ENCODE measurements at places on chromosomes 6 and 20.

DNA sequence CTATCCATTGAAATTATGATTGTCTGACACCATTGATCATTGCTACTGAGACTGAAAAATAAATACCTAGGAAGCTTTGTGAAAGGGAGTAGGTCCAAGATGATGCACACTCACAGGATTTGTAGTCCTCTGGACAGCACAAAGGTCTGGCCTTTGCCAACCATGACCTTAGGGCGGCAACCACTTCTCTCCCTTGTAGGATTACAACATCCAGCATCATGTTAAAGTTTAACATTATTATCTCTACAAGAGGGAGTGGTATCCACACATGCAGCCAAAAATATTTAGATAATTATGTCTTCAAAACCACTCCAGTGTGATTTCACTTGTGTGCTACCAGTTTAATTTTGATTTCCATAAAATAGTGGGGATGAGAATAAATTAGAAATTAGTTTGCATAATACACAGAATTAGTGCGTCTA is 51.1 kb upstream of the NHSL1 start:
- no peak for DNase-seq

DNA sequence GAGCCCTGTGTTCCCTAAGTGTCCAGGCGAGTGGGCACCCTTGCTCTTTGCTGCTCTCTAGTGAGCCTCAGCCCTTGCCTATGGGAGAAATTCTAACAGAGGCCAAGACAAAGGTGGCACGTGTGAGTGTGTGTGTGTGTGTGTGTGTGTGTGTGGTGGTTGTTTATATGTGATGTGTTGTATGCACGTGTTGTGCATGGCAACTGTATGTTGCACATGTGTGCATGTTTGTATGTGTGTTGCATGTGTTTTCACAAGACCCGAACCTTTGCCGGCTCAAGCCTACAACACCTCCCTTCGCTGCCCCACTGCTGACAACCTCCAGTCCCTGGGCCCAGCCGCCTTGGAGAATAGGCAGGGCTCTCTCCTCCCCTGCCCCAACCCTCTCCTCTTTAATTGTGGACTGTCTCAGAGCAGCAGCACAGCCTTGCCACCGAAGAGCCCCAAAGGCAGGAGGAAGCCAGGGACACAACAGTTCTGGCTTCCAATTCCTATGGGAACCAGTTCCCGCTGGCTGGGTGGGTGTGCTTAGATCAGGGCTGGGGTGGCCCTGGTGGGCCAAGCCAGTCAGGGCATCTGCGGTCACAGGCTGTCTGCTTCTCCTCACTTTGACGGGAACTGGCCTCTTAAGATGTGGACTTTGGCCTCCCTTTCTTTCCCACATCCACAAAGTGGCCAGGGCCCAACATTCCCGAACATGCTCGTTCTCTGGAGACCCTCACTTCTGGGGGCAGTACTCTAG is 2.7 kb downstream of the KCNK16 start:
- DNase-seq: no peak

- DNase-seq: no peak
Measured at GRCh38 chr20:62032609-62033368, 32.9 kb downstream of the TAF4 start.

GRCh38 chr20:61935926-61936700 is 129.6 kb downstream of the TAF4 start:
- DNase-seq: no peak

- no peak for DNase-seq
Measured at GRCh38 chr20:37356387-37356786, 10.4 kb downstream of the SRC start.

DNA sequence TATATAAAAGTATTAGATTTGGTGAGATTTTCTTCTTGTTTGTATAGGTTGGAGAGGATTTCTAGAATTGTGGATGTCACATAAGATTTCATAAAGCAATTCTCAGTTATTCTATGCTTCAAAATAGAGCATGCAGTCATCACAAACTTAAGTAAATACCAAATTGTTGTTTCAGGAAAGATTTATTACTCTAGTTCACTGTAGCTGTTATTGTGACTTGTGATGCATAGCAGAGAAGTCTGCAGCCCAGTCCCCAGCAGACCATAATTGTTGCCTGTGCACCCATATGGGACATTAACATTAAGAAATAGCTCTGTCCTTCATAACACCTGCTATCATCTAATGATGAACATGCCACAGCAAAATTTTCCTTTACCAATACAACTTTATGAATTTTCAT is 228.0 kb upstream of the FAM83B start:
- DNase-seq: no peak

GRCh38 chr6:107075951-107076381 is 39.3 kb downstream of the BEND3 start:
- no peak for DNase-seq

DNA sequence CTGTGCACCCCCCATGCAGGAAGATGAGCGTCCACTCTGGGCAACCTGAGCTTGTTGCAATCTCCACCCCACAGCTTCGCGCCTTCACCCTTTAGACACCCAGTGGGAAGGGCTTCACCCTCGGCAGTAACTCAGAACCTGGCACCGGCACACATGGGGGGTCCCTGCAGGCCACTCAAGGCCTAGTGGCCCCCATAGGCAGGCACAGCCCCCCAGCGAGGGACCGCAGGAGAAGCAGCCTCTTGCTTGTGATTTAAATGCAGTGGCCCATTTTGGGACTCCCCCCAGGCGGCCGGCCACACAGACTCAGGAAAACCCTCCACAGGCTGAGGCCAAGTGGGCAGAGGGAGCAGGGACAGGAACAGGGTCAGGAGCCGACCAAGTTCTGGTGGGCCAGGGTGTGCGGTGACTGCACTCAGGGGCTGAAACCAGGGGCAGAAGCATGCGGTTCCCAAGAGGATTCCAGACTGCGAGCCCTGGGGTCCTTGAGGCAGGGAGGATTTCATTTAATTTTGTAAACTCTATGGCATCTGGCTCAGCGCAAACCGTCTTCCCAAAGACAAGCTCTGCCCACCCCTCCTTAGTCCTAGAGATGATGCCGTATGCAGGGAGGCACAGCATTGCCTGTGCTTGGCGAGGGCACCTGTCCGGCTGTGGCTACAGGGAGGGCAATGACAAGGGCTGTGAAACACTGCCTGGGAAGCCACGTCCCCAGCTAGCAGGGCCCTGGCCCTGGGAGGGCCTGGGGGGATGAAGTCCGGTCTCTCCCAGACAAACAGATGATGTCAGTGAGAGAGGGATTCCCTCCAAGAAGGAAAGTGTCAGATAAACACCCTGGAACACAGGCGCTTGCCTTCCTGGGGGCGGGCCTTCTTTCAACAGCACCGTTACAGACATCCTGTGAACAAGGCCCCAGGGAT is 52.9 kb upstream of the GPR31 start:
- DNase-seq: no peak

DNA sequence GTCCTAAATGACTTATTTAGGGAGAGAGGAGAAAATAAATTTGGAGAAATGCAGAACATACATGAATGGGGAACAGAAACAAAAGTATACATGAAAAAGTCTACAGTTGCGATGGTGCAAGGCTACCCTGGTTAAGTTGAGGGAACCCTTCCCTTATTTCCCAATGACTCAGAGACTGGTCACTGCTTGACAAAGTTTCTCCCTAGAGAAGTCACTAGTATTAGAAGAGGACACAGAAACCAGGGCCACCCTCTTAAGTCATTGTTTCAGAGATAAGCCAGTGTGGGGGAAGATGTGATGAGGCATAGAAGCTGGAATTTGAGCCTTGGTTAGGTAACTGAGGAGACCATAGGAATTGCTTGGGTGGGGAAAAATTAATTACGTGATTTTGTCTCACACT is 24.4 kb upstream of the EDN1 start:
- DNase-seq: no peak

DNA sequence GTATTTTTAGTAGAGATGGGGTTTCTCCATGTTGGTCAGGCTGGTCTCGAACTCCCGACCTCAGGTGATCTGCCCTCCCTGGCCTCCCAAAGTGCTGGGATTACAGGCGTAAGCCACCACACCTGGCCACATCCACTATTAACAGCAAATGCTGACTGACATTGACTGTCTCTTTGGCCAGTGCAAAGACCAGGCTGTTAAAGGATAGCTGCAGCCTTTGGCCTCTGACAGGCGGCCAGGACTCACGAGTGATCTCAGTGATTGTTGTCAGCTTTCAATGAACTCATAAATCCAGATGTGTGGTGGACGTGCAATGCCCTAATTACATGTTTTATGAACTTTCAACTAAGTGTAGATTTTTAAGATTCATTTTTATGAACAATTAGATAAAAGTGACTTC is 174.4 kb upstream of the EXOC2 start:
- DNase-seq: no peak

DNA sequence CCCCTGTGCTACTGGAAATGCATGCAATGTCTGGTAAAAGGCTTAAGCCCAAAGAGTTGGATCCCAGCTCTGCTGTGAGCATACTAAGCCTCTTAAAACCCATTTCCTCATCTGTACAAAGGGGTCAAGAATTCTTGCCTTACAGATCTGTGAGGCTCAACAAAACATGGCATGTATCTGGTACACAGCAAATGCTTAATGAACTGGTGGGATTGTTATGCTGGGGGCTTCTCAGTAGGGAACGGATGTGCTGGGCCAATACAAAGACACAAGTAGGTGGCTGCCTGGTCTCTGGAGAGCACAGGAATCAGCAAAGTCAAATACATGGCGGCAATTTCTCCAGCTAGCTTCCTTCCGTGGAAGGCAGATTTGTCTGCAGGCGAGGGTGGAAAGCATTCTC is 62.3 kb downstream of the LAMP5 start:
- no peak for DNase-seq

DNA sequence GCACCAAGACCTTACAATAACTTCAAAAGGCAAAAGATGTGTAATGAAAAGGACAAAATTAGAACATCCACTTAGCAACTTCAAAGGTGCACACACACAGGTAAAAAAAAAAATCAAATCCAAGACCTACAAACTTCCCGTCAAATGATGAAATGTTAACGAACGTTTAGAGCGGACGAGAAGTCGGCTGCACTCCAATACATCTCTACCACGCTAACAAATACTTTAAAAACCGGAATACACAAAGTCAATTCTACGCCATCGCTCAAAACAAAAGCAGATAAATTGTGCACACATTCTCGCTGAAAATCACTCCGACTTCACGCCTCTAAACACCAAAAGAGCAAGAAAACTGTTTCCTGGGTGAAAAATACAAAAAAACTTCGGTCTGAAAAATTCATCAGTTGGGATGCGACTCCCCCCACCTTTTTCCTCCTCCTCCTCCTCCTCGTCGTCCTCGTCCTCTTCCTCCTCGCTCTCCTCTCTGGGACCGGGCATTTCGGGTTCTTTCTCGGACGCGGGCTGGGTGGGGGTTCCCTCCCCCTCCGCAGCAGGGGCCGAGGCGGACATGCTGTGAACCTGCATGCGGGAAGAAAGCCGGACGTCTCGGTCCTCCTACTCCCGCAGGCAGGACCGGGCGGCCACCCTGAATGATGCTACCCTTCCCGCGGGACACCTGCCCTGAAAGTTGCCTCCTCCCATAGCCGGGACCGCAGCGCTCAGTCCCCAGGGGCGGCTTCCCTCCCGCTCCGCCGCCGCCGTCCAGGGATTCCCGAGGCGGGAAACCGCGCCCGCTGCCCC is 712 bp downstream of the DEK start:
- DNase-seq: peak; percentile 71

DNA sequence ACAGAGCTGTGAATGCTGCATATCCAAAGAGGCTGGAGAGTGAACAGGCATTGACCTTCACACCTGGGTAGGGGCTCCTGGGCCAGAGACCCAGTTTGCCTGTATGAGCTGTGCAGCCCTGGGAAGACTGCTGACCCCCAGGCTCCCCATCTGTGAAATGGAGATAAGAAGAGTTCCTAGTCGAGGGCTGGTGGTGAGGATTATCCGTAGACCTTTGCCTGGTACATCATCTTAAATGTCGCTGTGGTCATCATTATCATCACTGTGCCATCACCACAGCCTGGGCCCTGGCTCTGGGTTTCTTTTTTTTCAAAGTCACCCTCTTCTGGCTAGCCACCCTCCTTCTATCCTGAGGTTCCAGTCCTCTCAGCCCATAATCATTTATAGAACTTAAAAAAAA is 12.0 kb downstream of the AGPAT4 start:
- DNase-seq: peak; percentile 43

- DNase-seq: no peak
Measured at GRCh38 chr20:20759132-20759531, 46.7 kb upstream of the RALGAPA2 start.

- no peak for DNase-seq
Measured at GRCh38 chr6:34233867-34234266, 2.8 kb upstream of the HMGA1 start.

- DNase-seq: no peak
Measured at GRCh38 chr6:33329058-33329457, 11.5 kb upstream of the ZBTB22 start.

- DNase-seq: no peak
Measured at GRCh38 chr6:108916026-108916686, 67.9 kb downstream of the ARMC2 start.

- no peak for DNase-seq
Measured at GRCh38 chr6:128305228-128305627, 215.2 kb downstream of the PTPRK start.

- no peak for DNase-seq
Measured at GRCh38 chr20:58229198-58229798, 845 bp upstream of the ANKRD60 start.

DNA sequence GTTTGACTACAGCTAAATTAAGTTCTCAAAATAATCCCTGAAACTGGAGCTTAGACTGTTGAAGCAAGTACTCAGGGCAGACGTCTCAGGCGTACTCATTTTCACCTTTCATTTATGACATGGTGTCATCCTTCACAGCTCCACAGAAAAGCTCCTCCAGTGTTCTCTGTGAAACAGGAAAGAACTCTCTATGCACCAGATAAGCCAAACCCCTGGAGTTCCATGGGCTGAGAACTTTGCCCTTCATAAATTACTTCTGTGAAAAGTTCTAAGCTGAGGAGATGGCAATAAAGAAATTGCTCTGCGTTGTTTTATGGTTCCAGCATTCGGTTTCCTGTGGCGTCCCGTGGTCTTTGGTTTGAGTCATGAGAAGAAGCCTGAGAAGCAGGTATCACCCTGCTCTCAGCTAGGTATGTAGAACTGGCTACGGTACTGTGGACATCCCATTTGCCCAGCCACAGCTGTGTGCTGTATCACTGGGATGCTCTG is 20.2 kb upstream of the RREB1 start:
- no peak for DNase-seq

DNA sequence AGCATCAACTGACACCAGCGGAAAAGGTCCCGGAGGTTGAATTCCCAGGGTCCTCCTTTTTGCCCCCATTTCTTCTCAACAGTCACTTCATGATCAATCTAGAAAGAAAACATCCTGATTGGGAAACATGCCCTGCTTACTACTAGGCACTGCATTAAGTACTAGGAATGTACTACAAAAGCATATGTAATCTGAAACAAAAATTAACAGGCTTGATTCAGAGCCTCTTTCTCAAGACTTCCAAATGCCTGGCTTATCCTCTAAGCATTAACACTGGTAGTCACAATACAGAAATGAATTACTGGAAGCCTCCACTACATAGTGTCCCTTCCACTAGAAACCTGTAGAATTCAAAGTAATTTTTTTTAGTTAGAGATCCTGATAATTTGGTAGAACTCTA is 84.5 kb upstream of the LYRM2 start:
- DNase-seq: no peak
